AG10803 (cell line): ENCODE measurements at places on chromosomes 2 and 18.

DNA sequence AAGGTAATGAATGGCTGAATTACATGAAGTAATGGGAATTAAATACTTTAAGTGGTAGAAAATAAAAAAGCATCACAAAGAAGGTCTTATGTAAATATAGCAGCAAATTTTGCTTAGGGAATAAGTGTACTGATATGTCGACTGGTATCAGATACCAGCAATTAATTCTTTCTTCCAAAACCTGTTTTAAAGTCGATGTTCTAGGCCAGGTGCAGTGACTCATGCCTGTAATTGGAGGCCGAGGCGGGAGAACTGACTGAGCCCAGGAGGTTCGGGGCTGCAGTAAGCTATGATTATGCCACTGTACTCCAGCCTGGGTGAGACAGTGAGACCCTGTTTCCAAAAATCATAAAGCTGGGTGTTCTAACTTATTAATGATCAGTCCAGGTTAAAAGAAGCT, 30.3 kb downstream of the SP3 start:
- no peak for DNase-seq

GRCh38 chr2:219524817-219525216, 10.5 kb downstream of the ASIC4 start:
- no peak for DNase-seq

DNA sequence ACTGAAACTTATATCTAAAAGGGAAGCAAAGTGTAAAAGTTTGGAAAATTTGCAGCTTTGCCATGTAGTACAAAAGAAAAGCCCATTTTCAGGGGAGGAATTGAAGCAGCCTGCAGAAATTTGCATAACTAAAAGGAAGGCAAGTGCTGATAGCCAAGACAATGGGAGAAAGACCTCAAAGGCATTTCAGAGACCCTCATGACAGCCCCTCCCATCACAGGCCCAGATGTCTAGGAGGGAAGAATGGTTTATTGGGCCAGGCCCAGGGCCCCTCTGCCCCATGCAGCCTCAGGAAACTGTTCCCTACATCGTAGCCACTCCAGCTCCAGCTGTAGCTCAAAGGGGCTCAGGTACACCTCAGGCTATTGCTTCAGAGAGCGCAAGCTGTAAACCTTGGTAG, 14.4 kb upstream of the WDR75 start:
- no peak for DNase-seq

GRCh38 chr18:62131301-62131909, 55.5 kb downstream of the PIGN start:
- DNase-seq: peak; percentile 63

- no peak for DNase-seq
These were observed 23.7 kb downstream of the NCAPH start for GRCh38 chr2:96359310-96359709.
